Sciatic nerve (tissue), 2 donors: ENCODE measurements at places on chromosomes 3 and 15. TPM values are rescaled to one million over a fixed set of nuclear protein-coding genes. Genes with fewer than 3 reads are reported as not detected.

DNA sequence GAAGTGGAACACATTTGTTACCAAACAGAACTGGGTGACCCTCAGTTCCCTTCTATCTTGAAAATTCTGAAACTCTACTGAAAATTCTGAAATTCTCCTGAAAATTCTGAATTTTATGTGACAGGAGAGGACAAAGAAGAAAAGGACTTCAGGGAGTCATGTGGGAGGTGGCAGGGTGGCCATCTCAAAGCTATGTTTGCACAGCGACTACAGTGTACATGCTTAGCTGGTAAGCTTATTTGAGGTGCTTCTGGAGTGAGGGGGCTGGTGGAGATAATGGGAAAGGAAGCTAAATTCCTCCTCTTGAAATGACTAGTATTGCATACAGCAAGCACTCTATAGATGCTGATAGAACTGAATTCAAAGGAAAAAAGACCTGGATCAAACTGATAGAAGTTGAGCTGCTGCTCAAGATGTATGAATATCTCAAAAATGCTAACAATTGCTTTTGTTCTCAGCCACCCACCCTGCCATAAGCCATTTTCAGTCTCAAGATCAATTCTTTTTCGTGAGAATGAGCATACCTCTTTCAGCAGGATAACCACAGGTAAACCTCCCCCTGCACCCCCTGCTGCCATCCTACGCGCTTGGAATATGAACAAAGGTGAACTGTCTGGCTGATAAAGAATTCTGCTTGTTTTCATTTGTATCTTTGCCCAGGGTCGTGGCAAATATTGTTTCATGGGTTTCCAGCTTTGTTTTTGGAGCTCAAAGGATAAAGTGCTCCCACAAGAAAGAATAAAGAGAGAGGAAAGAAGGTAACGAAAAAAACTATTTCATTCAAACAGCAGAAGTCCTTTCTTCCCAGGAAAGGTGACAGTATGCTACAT is 16.6 kb upstream of the ARHGEF3 start:
- no peak for DNase-seq

DNA sequence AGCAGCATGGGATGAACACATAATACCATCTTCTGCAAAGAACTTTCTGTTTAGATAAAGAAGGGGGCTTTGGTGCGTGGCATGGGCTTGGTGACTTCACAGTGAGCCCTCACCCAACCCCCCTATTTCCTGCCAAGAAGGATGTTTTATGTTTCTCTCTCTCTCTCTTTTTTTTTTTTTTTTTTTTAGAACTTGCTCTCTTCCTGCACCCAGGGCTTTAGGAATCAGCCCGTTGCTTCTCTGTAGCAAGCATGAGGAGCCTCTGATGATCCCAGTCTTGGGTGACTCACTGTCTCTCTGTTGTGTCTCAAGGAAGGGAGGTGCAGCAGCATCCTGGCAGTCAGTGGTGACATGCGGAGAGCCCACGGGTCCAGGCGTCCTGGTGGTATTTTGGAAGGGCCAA is 49.1 kb downstream of the CCK start:
- no peak for DNase-seq

GRCh38 chr3:143122608-143123352 is 3.2 kb downstream of the CHST2 start:
- no peak for DNase-seq

GRCh38 chr3:144317961-144318360 is 346.3 kb downstream of the DIPK2A start:
- DNase-seq: no peak

GRCh38 chr3:24608701-24609390 is 114.2 kb upstream of the THRB start:
- no peak for DNase-seq

- no peak for DNase-seq
These were observed 73.0 kb upstream of the ADPGK start for GRCh38 chr15:72856549-72857040.

DNA sequence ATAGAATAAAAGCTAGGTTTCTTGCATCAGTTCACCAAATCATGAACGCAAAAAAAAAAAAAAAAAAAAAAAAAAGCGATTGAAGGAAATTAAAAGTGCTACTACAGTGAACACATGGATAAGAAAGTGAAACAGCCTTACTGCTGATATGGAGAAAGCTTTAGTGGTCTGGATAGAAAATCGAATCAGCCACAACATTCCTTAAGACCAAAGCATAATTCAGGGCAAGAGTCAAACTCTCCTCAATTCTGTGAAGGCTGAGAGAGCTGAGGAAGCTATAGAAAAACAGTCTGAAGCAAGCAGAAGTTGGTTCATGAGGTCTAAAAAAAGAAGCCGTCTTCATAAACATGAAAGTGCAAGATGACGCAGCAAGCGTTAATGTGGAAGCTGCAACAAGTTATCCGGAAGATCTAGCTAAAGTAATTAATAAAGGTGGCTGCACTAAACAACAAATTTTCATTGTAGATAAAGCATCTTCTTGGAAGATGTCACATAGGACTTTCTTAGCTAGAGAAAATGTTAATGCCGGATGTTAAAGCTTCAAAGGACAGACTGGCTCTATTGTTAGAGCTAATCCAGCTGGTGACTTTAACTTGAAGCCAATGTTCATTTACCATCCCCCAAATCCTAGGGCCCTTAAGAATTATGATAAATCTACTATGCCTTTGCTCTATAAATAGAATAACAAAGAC is 19.2 kb downstream of the P3H2 start:
- no peak for DNase-seq

- no peak for DNase-seq
These were observed 154.4 kb downstream of the KCNAB1 start for GRCh38 chr3:156274791-156275190.

DNA sequence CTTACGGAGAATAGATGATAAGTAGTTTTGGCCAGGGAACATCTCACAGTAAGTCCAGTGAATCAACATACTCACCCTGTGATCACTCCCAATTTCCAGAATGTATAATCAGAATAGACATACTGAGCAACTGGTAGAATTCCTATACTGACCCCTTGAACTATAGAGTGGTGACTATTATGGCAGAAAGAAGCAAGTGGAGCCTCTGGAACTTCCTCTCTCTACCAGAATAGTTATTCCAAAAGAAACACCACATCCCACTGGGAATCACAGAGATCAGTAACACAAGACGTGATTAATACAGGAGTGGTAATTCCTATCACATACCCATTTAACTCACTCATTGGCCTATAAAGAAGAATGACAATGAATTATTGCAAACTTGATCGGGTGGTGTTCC is 50.1 kb upstream of the TRIM42 start:
- DNase-seq: no peak

- no peak for DNase-seq
These were observed 66.0 kb downstream of the PLD1 start for GRCh38 chr3:171744158-171744741.

DNA sequence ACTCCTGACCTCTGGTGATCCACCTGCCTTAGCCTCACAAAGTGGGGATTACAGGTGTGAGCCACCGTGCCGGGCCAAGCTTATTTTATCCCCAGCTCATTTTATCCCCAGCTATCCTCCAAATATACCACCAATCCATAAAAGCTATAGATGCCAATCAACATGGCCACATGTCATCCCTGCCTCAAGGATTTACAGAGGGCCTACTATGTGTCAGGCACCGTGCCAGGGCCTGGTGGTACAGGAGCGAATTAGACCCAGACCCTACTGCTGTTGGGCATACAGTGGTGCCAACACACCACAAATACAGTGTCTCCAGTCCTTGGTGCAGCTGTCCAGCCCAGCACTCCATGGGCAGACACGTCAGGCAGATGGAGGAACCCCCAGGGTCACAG is 73.4 kb downstream of the SCN5A start:
- DNase-seq: no peak

DNA sequence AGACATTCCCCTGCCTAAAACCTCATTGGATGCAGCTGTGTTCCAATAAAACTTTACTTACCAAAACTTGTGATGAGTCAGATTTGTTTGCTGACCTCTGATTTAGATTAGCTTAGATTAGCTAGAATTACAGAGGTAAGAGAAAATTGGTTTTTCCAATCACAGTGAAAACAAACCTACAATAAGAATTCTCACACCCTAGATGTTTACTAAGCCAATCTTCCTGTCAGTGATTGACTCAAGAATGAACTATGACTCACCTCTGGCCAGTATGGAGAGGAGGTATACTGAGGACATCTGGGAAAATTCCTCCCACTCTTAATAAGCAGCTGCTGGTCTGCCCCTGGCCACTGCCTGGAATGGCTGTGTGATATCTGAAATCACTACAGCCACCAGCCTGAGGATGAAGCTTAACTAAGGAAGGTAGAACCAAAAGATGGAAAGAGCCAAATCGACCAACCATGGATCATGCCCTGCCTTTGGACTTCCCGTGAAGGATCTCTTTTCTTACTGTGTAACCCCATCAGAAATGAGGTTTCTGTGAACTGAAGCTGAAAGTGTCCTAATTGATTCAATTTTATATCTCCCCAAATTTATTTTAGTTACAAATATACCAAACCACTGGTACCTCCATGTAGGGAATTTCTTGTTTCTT is 19.0 kb upstream of the GHSR start:
- DNase-seq: no peak

DNA sequence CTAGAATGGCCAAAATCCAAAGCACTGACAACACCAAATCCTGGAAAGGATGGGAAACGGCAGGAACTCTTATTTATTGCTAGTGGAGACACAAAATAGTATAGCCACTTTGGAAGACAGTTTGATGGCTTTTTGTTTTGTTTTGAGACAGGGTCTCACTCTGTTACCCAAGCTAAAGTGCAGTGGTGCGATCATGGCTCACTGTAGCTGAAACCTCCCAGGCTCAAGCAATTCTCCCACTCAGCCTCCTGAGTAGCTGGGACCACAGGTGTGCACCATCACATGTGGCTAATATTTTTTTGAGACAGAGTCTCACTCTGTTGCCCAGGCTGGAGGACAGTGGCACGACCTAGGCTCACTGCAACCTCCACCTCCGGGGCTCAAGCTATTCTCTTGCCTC is 27.3 kb upstream of the GPR160 start:
- no peak for DNase-seq

- DNase-seq: no peak
These were observed 50.4 kb upstream of the CMSS1 start for GRCh38 chr3:99767291-99767690.

Gene ARIH2
- 88.9 TPM for total RNA-seq

Gene SMARCC1
- 77.0 TPM for total RNA-seq

Gene BFSP2
- not detected for total RNA-seq

Gene ATP13A5
- not detected for total RNA-seq

Gene TUSC7
- not detected for total RNA-seq

Gene ASB14
- total RNA-seq: not detected

Gene POLQ
- 0.09 TPM for total RNA-seq

Gene GOLGA6D
- total RNA-seq: 0.18 TPM
